ENCODE measurements at places on chromosomes 6 and 20. TPM values are rescaled to one million over a fixed set of nuclear protein-coding genes. Genes with fewer than 3 reads are reported as not detected.
A peak's percentile ranks its signal among the peaks of the same experiment; 100 is the strongest.

The AGER gene
- total RNA-seq, result 56.0 TPM

- H3K36me3 ChIP-seq, result no peaks in the 10 kb centered on the region
- peaks cover 47% of the 10 kb centered on the region for H3K4me1 ChIP-seq
- H3K27me3 ChIP-seq, result peaks cover 4% of the 10 kb centered on the region
- no peak for DNase-seq
- no peak overlapping the region for H3K27ac ChIP-seq
Measured at GRCh38 chr20:19934792-19935491, 82.2 kb upstream of the NAA20 start.

The IRAK1BP1 gene
- total RNA-seq, result 5.2 TPM

DNA sequence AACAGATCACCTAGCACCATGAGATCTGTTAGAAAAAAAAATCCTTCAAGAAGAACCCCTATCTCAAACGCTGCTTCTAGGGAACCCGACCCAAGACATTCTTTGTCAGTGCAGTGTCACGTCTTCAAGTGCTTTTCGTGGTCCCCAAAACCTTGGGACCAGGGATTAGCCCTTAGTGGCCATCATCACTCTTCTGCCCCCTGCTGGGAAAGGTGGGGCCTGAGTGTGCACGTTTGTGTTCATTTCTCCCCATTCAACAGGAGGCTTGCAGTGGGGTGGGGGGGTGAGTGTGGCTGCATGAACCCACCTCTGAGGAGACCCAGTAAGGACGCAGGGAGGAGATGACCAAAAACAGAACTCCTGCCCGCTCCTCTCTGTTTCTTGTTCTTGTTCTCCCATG lies 218.2 kb upstream of the RNF24 start:
- no peak overlapping the region for H3K27ac ChIP-seq
- DNase-seq, result no peak
- H3K4me1 ChIP-seq, result no peaks in the 10 kb centered on the region
- no peak overlapping the region for H3K4me3 ChIP-seq

The NAA20 gene
- 41.5 TPM for total RNA-seq

The RIN2 gene
- total RNA-seq, result 0.29 TPM

The OR5V1 gene
- total RNA-seq, result not detected

GRCh38 chr6:156862711-156863110 lies 85.5 kb downstream of the ARID1B start:
- H3K27me3 ChIP-seq, result no peaks in the 10 kb centered on the region
- H3K27ac ChIP-seq, result peak overlapping the region; percentile 17
- DNase-seq, result no peak
- H3K36me3 ChIP-seq, result no peaks in the 10 kb centered on the region
- H3K4me1 ChIP-seq, result peaks cover 88% of the 10 kb centered on the region

DNA sequence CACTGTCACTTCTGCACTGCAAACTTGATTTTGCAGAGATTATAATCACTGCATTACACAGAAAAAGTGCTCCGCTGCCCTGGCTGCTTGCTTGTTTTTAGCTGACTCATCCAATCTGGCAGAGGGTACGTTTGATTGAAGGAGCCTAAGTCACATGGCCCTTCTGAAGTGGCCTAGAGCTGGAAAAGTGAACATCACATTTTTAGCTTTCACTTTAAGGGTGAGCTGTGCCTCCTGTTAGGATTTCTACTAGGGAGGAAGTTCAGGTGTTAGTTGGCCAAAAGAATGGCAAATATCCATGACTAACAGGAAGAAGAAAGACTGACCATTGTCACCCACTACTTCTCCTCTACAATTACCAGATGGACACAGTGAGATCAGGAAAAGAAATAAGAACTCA lies 889.1 kb upstream of the MAP3K7 start:
- no peaks in the 10 kb centered on the region for H3K4me1 ChIP-seq
- no peaks in the 10 kb centered on the region for H3K27me3 ChIP-seq

GRCh38 chr20:59567585-59568508 lies 36.5 kb upstream of the PHACTR3 start:
- no peak overlapping the region for H3K27ac ChIP-seq
- no peak overlapping the region for H3K4me3 ChIP-seq
- no peaks in the 10 kb centered on the region for H3K36me3 ChIP-seq
- H3K4me1 ChIP-seq, result peaks cover 3% of the 10 kb centered on the region
- peaks cover 14% of the 10 kb centered on the region for H3K27me3 ChIP-seq

DNA sequence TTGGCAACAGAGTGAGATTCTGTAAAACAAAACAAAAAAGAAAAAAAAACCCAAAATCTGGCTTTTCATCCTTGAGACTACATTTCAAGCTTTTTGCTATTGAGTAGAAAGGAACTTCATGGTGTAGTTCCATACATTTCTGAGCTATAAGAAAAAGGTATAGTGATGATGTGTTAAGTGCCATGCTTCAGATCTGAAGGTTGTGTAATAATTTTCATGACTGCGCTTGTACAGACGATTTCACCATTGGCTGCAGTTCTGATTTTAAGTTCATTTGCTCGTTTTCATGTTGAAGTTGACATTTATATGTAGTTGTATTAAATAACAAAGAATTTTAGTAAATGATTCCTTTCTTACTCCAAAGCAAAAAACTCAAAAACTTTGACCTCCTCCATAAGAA lies 247.6 kb downstream of the ARID1B start:
- no peaks in the 10 kb centered on the region for H3K27me3 ChIP-seq
- H3K4me3 ChIP-seq, result no peak overlapping the region
- no peak for DNase-seq
- H3K27ac ChIP-seq, result no peak overlapping the region
- no peaks in the 10 kb centered on the region for H3K36me3 ChIP-seq

The ISM1 gene
- 0.23 TPM for total RNA-seq

The SCGN gene
- not detected for total RNA-seq

- no peak for DNase-seq
- H3K27ac ChIP-seq, result no peak overlapping the region
- H3K36me3 ChIP-seq, result no peaks in the 10 kb centered on the region
- no peak overlapping the region for H3K4me3 ChIP-seq
- H3K27me3 ChIP-seq, result peaks cover 15% of the 10 kb centered on the region
Measured at GRCh38 chr6:4664117-4664626, 112.0 kb upstream of the CDYL start.

- no peak overlapping the region for H3K4me3 ChIP-seq
- no peak for DNase-seq
- no peaks in the 10 kb centered on the region for H3K27me3 ChIP-seq
- H3K4me1 ChIP-seq, result peaks cover 76% of the 10 kb centered on the region
- no peak overlapping the region for H3K27ac ChIP-seq
Measured at GRCh38 chr6:156880913-156881312, 103.7 kb downstream of the ARID1B start.

- H3K27me3 ChIP-seq, result peaks cover 5% of the 10 kb centered on the region
- no peak for DNase-seq
- H3K4me3 ChIP-seq, result peak overlapping the region; percentile 77
- H3K4me1 ChIP-seq, result peaks cover 8% of the 10 kb centered on the region
- no peaks in the 10 kb centered on the region for H3K36me3 ChIP-seq
Measured at GRCh38 chr20:62703853-62704228, 4.8 kb upstream of the NTSR1 start.

GRCh38 chr6:146866731-146867414 lies 268.1 kb downstream of the ADGB start:
- no peak overlapping the region for H3K27ac ChIP-seq
- H3K4me3 ChIP-seq, result no peak overlapping the region
- no peaks in the 10 kb centered on the region for H3K4me1 ChIP-seq
- no peaks in the 10 kb centered on the region for H3K36me3 ChIP-seq
- peaks cover 4% of the 10 kb centered on the region for H3K27me3 ChIP-seq

DNA sequence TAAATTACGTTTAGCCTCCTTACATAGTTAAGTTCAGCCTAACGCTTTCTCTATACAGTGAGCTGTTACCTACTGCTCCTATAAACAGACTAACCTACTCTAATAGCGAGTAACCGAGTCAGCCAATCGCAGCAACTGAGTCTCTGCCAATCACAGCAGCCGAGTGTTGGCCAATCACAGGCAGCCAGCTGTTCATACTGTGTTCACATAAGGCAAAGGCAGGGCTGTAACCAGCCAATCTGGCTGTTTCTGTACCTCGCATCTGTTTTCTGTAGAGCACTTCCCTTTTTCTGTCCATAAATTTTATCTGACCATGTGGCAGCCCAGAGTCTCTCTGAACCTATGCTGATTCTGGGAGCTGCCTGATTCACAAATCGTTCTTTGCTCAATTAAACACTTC lies 263.9 kb upstream of the JARID2 start:
- H3K4me3 ChIP-seq, result no peak overlapping the region
- H3K4me1 ChIP-seq, result no peaks in the 10 kb centered on the region
- no peak for DNase-seq
- no peaks in the 10 kb centered on the region for H3K36me3 ChIP-seq
- H3K27me3 ChIP-seq, result no peaks in the 10 kb centered on the region

The SLC22A16 gene
- total RNA-seq, result not detected

DNA sequence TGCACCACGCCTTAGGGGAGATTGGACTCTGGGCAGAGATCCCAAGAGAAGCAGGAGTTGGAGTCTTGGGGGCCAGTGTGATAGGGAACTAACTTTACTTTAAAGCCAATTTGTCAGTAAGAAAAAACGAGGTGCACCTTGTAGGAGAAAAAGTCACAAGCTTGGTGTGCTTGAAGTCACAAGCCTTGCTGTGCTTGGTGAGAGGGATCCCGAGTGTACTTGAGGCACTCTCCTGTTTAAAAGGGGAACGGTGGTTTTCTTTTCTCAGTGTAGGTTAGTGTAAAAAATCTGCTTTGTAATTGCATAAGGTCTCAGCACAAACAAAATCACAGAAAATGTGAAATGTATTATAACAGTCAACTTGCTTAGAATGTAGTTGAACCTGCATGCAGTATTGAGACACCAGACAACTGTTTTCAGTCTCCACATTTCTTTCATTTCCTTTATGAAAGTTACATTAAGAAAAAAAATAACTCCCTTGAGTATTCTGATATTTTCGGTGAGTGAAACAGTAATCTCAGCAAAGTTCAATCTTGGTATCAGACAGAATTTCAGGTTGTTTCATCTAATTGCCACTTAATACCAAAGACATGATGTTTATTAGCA lies 111.1 kb upstream of the DUSP22 start:
- H3K27me3 ChIP-seq, result no peaks in the 10 kb centered on the region
- no peaks in the 10 kb centered on the region for H3K36me3 ChIP-seq
- H3K27ac ChIP-seq, result peak overlapping the region; percentile 74
- peak overlapping the region; percentile 77 for H3K4me3 ChIP-seq
- peaks cover 18% of the 10 kb centered on the region for H3K4me1 ChIP-seq

The SLPI gene
- total RNA-seq, result not detected

DNA sequence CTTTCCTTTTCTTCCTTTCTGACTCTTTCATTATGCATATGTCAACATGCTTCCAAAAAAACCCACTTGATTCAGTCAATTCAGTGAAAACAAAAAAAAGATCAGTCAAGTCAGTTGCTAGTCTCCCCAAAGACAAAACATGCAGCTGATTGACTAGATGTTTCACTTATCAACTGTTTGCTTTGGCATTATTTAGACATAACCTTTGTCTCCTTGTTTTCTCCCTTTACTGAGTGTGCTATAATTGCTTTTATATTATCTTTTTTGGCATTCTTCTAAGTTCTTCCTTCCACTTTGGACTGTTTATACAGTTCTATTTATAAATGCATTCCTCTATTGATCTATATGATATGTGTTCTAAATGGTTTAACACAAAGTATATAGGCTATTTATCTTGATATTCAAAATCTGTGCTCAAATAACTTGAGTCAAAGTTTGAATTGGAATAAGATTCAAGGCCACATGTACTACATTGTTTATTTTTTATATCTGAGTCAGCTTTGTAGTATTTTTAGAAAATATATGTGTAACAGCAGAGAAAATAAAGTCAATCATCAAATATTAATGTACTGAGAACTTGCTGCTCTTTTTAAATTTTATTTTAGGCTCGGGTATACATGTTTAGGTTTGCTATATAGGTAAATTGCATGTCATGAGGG lies 260.5 kb downstream of the CENPW start:
- H3K27me3 ChIP-seq, result peaks cover 3% of the 10 kb centered on the region
- no peaks in the 10 kb centered on the region for H3K36me3 ChIP-seq
- no peak overlapping the region for H3K27ac ChIP-seq
- H3K4me3 ChIP-seq, result no peak overlapping the region
- no peaks in the 10 kb centered on the region for H3K4me1 ChIP-seq

The SLC17A2 gene
- total RNA-seq, result not detected

- DNase-seq, result no peak
- no peaks in the 10 kb centered on the region for H3K27me3 ChIP-seq
- no peaks in the 10 kb centered on the region for H3K36me3 ChIP-seq
Measured at GRCh38 chr6:23081701-23082100, 512.3 kb downstream of the HDGFL1 start.

DNA sequence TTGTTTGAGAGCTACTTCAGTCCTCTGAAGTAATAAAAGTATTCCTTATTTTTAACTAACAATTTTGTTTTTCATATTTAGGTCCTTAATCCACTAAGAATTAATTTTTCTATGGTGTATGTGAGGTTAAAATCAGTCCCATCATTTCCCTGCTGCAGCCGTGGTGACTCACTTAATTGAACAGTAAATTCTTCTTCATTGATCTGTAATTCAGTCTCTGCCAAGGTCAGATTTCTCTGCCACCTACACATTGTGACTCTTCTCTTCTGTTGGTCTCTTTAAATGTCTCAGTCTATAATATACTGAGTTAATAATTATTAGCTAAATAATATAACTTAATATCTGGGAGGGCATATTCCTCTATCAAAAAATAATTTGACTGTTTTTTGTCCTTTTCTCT lies 262.3 kb downstream of the UTRN start:
- no peak overlapping the region for H3K4me3 ChIP-seq
- peaks cover 6% of the 10 kb centered on the region for H3K4me1 ChIP-seq
- peaks cover 32% of the 10 kb centered on the region for H3K36me3 ChIP-seq
- H3K27ac ChIP-seq, result no peak overlapping the region
- no peaks in the 10 kb centered on the region for H3K27me3 ChIP-seq
- no peak for DNase-seq

DNA sequence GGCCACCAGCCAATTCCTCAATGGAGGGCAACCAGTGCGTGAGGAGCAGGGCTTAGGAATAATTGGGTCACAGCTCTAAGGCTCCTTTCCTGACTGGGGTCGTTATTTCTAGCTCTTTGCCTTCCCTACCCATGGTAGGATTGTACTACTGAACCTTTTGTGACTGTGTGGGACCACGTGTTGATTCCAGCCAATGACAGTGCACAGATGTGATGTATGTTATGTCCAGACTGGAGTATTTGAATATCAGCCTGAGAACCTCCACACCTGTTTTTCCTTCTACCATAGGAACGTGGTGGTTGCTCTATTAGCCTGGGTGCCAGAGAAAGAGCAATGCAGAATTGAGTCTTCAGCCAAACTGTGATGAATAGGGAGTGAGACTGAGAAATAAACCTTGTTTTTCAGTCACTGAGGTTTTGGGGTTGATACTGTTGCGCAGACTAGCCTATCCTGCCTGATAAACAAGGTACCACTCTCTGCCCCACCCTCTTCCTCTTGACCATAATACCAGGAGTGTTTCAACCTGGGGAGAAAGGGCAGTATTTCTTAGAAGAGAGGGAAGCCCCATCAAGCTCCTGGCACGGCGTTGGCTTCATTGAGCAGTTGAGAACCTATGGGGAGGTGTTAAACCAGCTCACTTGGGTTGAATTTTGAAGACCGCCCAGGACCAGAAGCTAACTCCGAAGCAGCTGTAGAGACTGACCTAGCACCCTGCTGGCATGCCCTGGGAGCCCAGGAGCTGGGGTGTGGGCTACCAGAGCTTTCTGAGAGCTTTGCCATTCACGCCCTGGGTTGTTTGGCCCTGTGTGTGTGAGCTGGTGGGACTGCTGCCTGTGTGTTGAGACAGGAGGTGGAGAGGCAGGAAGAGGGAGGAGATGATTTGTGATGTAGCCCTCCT lies 105.5 kb upstream of the BACH2 start:
- peak overlapping the region; percentile 84 for H3K27ac ChIP-seq
- H3K4me3 ChIP-seq, result peak overlapping the region; percentile 62
- DNase-seq, result no peak
- H3K36me3 ChIP-seq, result no peaks in the 10 kb centered on the region

GRCh38 chr20:5056801-5057599 lies 55.7 kb upstream of the SLC23A2 start:
- H3K27me3 ChIP-seq, result no peaks in the 10 kb centered on the region
- peaks cover 22% of the 10 kb centered on the region for H3K4me1 ChIP-seq
- H3K4me3 ChIP-seq, result peak overlapping the region; percentile 59
